Head of caudate nucleus (tissue), 42 donors: ENCODE measurements at places on chromosomes 13 and 19.

DNA sequence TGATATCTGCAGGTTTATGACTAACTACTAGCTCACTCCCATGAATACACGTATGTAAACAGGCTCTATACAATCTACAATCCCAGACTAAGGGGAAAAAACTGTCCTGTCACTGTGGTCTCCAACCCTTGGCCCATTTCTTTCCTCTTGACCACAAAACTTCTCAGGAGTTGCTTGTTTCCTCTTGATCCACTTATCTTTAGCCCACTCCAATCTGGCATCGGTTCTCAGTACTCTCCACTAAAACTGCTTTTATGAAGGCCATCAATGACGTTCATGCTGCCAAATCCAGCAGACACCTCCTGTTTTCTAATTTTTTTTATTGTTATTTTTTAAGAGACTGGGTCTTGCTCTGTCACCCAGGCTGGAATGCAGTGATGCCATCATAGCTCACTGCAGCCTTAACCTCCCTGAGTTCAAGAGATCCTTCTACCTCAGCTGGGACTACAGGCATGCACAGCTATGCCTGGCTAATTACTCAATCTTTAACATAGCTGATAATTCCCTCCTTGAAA, 31.9 kb upstream of the USPL1 start:
- no peak for DNase-seq

GRCh38 chr19:42111384-42111783, 20.9 kb downstream of the POU2F2 start:
- no peak for DNase-seq

GRCh38 chr19:49983645-49984229, 22.8 kb upstream of the SIGLEC11 start:
- peak; percentile 56 for DNase-seq

GRCh38 chr19:35013820-35014754, 14.0 kb downstream of the GRAMD1A start:
- no peak for DNase-seq

DNA sequence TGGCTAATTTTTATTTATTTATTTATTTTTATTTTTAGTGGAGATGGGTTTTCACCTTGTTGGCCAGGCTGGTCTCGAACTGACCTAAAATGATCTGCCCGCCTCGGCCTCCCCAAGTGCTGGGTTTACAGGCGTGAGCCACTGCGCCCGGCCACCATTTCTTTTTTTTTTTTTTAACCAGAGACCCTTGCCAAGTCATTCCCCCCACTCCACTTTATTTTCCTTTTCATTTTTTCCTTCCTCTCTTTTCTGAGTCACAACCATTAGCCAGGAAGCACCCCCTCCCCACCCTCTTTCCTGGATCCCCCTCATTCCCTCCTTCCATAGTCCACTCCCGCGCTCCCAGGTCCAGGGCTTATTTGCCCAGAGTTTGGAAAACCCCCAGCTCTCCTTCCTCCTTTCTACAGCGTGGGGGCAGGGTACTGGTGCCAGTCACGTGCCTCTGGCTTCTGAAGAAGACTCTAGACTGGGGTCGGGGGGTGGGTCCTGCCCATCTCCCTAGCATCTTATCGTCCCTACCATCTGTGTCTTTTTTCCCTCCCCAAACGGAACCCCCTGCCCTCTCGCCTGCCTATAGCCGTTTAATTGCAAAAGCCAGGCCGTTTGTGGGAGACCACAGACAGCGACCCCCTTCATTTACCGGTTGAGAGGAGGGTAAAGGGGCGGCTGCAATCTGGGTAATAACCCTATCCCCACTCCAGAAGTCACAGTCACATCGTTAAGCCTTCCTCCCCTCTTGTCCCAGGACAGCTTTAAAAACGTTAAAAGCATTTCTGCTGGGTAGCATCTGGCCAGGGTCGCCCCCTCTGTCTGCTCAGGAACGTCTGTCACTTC, 1.1 kb upstream of the CALR start:
- no peak for DNase-seq

DNA sequence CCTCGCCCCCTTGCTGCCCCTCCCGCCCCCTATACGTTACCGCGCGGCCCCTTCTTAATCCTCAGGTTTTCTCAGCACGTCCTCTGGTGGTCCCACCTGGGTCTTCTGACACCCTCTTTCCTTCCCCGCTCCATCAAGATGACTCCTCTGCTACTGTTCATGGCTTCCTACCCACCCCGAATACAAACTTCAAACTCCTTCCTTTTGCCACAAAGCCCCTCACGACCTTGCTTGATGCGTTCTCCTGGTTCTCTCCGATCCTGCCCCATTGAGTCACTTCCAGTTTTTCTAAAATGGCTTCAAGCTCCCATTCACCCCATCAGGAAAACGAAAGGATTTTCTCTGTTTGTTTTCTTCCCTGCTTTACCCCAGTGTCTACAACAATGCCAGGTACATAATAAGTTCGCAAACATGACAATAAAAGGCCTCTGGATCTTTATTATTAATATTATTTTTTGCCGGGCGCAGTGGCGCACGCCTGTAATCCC, 734 bp upstream of the SERTAD3 start:
- no peak for DNase-seq

DNA sequence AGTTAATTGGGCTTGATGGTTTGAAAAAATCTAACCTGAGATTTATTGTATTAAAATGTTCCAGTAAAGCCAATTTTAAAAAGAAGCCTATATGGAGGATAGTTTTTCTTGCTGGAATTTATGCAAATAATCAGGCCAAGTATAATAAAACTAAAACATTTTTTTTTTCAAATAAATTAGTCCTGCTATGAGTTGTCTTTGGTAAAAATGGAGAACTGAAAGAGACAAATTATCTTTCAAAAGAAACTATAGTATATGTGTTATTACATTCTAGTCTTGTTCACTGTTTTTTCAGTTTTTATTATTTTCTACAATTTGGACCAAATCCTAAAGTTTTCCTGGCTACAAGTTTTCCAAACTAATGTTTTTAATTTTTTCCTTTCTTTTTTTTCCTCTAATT, 468.9 kb downstream of the UQCRFS1 start:
- DNase-seq: no peak

DNA sequence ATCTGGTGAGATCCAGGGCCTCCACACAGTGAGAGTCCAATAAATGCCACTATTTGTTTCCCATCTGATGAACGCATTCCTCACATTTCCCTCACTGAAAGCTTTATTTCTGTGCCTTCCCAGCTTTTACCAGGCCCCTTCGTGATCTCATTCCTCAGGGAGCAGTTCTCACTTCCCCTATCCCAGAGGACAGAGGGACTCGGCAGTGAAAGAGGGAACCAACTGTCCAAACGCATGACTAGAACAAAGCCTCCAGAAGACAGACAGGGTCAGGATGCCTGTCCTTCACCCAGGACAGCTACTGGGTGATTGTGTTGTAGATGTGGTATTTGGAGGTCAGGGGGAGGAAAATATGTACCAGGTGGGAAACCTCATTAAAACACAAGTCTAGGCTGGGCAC, 2.0 kb upstream of the ZBTB45 start:
- no peak for DNase-seq

DNA sequence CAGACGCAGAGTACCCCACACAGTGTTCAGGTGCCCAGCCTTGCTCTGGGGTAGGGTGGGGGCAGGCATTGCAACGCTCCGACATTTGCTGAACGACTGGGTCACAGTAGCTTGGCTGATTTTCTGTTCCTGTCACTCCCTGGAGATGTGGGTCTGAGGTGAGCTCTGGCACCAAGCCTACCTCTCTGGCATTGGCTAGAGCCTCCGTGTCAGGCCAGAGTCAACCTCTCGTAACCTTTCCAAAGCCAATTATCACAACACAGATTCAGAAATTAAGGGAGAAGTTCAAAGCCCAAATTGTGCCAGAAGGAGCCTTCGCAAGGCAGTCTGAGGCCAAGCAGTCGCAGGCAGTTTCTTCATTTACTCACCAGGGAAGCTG, 117.2 kb downstream of the IRS2 start:
- DNase-seq: no peak

DNA sequence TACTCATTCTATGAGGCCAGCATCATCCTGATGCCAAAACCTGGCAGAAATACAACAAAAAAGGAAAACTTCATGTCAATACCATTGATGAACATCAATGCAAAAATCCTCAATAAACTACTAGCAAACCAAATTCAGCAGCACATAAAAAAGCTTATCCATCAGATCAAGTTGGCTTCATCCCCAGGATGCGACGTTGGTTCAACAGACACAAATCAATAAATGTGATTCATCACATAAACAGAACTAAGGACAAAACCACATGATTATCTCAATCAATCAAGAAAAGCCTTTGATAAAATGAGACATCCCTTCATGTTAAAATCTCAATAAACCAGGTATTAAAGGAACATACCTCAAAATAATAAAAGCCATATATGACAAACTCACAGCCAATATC, 134.3 kb downstream of the UGGT2 start:
- DNase-seq: no peak

GRCh38 chr19:38386971-38387549, 774 bp downstream of the GGN start:
- DNase-seq: no peak

DNA sequence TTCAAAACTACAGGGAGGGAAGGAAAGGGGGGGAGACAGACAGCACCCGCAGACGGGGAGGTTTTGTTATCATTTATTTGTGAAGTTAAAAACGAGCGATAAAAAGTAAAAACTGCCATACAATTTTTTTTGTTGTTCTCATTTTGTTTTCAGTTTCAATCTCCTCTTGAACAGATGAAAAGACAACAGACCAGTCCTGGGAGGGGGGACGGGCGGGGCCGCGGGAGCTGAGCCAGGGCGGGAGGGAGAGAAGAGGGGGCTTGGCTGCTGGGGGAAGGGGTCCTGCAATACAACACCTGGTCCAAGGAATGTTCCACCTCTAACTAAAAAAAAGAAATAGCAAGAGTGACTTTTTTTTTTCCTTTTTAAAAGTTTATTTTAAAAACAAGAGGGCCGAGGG, 11.3 kb downstream of the KHSRP start:
- no peak for DNase-seq

GRCh38 chr13:48562296-48563066, 29.6 kb upstream of the RCBTB2 start:
- no peak for DNase-seq

GRCh38 chr13:109412283-109412901, 374.0 kb downstream of the IRS2 start:
- DNase-seq: peak; percentile 42

GRCh38 chr13:31769575-31769974, 30.2 kb downstream of the RXFP2 start:
- DNase-seq: no peak

DNA sequence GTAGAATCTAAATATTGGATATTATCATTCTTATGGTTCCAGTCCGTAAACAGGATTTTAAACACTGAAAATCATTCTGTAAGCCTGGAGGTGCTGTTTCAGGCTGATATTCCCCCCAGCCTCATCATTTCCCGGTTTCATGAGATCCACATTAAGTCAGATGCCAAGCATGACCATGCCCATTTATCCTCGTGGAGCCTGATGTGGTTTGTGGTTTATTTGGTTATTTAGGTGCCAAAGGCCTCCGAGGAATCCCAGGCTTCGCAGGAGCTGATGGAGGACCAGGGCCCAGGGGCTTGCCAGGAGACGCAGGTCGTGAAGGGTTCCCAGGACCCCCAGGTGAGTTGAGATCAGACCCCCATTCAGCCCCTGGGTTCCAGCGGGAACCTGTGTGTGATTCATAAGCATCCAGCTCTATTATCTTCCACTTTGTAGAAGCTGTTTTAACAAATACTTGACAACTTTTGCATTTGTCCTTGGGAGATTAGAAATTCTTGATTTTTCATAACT, 92.5 kb downstream of the RAB20 start:
- no peak for DNase-seq

GRCh38 chr19:13825489-13826441, 30.5 kb downstream of the ZSWIM4 start:
- no peak for DNase-seq

DNA sequence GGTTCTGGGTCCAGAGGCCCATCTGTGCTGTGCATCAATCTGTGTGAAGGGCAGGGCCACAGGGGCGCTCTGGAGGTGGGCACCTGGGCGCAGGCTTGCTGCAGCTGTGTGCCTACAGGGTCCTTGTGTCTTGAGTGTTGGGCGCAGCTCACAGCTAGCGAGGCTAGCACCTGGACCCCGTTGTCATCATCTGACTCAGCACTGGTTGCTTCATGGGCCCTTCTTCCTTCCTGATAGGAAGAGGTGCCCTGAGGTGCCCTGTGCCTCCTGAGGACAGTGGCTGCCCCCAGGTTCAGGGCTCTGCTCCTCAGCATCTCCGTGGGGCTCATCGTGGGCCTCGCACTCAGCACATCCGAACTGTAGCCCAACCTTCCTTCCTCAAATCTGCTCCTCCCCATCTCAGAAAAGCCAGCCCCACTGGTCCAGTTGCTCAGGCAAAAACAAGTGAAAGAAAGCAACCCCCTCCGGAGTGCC, 54.8 kb downstream of the GATAD2A start:
- DNase-seq: no peak
